ENCODE measurements at places on chromosomes 1 and 21. TPM values are rescaled to one million over a fixed set of nuclear protein-coding genes. Genes with fewer than 3 reads are reported as not detected.

NPHS2 gene
- not detected for total RNA-seq

OVAAL gene
- total RNA-seq, result 25.8 TPM

IL10RB gene
- total RNA-seq, result 32.5 TPM

GPR61 gene
- total RNA-seq, result 0.03 TPM

TRMT1L gene
- total RNA-seq, result 23.3 TPM

ANGPTL1 gene
- total RNA-seq, result 1.8 TPM

FBXO2 gene
- total RNA-seq, result 2.2 TPM

RAVER2 gene
- 11.4 TPM for total RNA-seq

ZNF691 gene
- total RNA-seq, result 10.1 TPM

MMP23B gene
- not detected for total RNA-seq

TFF2 gene
- total RNA-seq, result not detected

FCGR3B gene
- not detected for total RNA-seq

- DNase-seq, result no peak
Measured at GRCh38 chr1:78061825-78062523, 16.2 kb downstream of the GIPC2 start.

DNA sequence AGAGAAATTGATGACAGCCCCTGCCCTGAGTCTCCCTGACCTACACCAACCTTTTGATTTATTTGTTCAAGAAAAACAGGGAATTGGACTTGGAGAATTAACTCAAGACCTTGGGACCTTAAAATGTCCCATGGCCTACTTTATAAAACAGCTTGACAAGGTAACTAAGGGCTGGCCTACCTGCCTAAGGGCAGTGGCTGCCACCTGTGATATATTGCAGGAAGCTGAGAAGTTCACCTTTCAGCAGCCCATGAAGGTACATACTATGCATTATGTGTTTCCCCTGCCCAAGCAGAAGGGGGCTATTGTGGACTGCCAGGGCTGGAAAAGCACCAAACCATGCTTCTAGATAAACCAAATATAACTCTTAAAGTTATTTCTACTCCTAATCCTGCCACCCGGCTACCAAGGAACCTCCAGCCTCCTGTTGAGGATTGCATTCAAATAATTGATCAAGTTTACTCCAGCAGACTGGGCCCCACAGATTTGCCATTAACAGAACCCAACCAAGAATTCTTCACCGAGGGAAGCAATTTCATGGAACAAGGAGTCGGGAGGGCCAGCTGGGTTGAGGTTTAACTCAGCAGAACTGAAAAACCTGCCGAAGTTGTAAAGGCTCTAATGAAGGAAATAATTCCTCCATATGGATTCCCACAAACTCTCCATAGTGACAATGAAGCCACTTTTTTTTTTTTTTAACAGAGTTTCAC is 28.2 kb downstream of the LACTBL1 start:
- no peak for DNase-seq

DNA sequence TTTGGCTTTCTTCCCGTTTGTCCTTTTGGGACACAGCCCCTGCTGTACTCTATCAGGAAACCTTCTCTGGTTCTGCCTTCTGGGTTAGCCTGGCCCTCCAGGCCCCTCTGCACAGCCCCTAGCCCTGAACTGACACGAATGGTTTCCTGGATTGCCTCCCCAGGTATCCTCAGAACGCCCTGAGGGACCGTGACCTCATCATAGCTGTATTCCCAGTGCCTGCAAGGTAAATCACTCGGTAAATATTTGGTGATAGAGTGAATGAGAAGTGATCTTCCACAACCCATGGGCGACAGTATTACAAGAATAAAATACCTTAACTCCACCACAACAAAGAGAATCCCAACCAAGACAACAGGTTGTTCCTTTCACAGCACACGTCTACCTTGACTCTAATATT is 637.2 kb downstream of the SMYD3 start:
- DNase-seq, result no peak

DNA sequence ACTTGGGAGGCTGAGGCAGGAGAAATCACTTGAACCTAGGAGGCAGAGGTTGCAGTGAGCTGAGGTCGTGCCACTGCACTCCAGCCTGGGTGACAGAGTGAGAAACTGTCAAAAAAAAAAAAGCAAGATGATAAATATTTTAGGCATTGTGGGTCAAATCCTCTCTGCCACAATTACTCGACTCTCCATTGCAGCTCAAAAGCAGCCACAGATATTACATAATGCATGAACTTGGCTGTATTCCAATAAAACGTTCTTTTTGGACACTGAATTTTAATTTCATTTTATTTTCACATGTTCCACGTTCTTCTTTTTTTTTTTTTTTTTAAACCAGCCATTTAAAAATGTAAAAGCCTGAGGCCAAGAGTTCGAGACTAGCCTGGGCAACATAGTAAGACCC is 69.4 kb downstream of the TCP10L start:
- DNase-seq, result no peak

DNA sequence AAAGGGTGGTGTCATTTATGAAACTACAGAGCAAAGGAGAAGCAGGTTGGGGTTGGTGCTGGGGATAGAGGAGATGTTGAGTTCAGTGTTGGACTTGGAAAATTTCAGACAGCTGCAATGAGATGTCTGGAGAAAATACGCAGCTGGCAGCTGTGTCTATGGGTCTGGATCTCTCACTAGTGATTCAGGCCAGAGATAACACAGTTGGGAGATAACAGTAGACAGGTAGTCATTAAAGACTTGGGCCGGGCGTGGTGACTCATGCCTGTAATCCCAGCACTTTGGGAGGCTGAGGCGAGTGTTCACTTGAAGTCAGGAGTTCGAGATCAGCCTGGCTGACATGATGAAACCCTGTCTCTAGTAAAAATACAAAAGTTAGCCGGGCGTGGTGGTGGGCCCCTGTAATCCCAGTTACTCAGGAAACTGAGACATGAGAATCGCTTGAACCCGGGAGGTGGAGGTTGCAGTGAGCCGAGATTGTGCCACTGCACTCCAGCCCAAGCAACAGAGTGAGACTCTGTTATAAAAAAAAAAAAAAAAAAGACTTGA is 2.5 kb upstream of the TFAP2E start:
- no peak for DNase-seq

GRCh38 chr1:45542591-45542990 is 8.0 kb upstream of the AKR1A1 start:
- no peak for DNase-seq

- peak; percentile 38 for DNase-seq
Measured at GRCh38 chr1:198359024-198359653, 181.3 kb downstream of the ATP6V1G3 start.

- DNase-seq, result no peak
Measured at GRCh38 chr1:145786271-145786670, 37.6 kb downstream of the RNF115 start.

DNA sequence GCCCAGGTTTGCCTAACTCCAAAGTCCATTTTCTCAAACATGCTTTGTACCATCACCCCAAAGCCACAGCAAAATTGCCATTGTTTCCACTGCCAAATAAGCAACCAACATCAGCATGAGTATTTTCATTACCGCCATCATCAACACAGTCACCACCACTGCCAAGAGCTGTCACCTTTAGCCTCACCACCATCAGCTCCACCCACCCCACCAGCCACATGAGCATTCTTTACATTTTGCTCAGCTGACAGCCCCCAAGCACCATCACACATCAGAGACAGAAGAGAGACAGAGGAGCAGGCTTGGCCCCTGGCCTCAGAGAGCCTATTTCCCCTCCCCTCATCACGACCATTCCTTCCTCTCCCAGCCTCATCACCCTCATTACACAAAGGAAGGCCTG is 42.7 kb downstream of the TAS1R2 start:
- no peak for DNase-seq

DNA sequence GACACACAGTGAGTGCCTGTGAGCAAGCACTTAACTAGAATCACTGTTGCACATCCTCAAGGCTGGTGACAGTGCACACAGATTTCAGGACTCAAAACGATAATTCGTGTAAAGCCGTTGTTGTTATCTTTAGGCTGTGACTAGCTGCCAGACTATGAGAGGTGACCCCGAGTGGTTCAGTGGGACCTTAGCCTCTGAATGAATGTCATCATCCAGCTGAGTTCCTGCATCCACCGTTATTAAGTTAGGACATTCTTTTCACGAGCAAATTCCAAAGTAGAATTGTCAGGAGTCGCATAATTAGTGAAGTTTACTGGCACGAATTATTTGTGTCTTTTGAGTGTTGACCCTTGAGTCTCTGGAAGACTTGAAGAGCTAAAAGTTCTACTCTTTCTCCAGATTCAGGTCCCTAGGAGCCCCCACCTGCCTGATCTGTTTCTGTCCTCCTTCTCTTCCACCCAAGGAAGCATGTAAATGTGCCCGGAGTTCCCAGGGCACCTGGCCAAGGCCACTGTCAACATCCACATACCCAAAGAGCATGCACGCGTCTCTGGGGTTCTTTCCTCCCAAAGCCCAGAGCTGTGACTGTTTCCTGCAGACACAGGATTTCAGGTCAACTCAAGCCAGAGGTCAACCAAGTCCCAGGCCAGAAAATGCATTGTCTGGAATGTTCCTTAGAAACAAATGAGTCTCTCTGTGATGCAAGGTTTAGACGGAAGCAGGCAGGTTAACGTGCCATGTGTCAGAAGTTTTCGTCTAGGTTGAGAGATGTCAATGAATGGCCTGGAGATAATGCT is 207.2 kb downstream of the TOMM20 start:
- no peak for DNase-seq

DNA sequence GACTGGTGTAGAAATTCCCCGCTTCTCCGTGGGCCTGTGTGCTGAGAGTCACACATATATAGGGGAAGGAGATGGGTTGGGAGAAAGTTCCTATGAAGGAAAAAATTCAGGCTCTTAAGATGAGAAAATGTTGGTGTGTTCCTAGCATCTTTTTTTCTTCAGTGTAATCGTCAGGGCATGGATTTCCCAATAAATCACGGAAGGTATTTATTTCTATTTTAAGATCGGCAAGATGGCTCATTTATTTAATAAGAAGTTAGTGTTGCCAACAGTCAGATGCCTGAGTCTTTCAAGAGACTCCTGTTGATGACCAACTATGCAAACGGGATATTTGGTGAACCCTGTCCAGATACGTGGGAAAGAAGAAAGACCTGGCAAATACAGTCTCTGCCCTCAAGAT is 58.2 kb downstream of the TGFB2 start:
- no peak for DNase-seq

DNA sequence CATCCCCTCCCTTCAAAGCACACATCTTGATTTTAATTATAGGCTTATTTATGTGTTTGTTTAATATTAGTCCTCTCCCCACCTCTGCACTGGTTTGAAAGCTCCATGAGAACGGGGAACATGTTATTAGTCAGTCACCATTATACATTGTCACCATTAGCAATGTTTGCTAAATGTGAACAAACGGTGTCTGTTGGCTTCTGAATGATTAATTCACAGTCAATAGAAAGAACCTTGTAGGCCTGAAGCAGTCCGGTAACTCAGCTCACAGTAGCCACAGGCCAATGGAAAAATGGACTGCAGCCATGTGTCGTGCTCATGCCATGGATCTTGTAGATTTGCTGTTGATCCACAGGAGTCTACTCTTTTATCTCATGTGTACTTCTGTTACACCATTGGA is 49.7 kb upstream of the NHLH2 start:
- DNase-seq, result no peak

DNA sequence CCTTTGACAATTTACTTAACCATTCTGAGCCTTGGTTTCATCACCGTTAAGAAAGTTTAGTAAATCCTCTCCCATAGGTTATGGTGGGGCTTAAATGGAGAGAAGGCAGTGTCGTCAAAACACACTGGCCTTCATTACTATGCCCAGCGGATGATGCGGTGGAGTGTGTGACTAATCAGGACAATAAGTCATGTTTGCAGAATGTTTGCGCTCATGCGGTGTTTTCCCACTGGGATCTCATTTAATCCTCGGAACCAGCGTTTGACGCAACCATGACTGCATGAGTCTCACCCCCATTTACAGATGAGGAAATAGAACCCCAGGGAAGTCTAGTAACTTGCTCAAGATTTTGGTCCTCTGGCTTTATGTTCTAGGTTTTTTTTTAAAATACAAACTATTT is 17.5 kb downstream of the SLC26A9 start:
- DNase-seq, result no peak

GRCh38 chr1:167145965-167146364 is 52.1 kb downstream of the STYXL2 start:
- no peak for DNase-seq

DNA sequence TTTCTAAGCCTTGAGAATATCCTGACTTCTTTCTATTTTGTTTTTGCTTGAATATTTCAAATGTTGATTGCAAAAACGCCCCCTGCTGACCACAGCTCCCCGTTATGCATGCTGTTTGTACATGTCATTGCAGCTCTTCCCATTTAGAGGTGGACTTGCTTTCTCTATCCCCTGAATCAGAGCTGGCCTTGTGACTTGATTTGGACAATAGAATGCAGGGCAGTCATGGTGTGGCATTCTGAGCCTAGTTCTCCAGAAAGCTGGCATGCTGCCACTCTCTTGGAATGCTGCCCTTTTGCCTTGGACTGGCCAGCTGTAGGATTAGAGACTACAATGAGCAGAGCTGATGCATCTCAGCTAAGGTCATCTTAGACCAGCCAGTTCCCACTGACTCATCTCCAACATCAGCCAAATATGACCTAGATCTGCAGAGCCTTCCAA is 1561.5 kb downstream of the MRPL39 start:
- DNase-seq, result peak; percentile 84

GRCh38 chr1:154453574-154454352 is 48.3 kb upstream of the TDRD10 start:
- no peak for DNase-seq

DNA sequence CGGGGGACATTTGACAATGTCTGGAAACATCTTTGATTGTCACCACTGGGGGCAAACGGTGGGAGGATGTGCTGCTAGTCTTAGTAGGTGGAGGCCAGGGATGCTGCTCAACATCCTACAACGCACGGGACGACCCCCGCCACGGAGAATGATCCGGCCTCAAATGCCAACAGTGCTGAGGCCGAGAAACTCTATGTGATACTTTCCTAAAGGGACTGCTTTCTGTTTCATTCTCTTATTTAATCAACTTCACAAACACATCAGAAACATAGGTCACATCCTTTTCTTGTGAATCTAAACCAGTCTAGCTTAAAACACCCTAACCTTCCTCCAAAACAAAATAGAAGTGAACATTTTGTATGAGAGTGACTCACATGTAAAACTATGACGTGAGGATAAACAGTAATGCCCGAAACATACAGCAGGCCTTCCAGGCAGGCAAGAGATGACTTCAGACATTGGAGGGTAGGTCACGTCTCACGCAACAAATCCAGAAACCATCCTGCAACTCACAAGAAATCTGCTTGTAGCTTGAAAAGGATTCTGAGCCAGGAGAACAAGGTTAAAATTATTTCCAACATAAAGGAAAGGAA is 37.2 kb upstream of the ETS2 start:
- DNase-seq, result no peak

DNA sequence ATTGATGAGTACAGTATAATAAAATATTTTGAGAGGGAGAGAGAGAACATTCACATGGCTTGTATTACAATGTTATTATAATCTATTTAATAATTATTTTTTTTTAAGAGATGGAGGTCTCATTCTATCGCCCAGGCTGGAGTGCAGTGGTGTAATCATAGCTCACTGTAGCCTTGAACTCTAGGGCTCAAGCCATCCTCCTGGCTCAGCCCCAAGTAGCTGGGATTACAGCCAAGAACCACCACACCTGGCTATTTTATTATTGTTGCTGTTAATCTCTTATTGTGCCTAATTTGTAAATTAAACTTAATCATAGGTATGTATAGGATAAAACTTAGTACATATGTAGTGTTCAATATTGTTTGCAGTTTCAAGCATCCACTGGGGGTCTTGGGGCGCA is 57.8 kb downstream of the HS2ST1 start:
- no peak for DNase-seq
